RKO (cell line): ENCODE measurements at places on chromosomes 11 and 22.

- no peak for DNase-seq
These were observed 39.4 kb upstream of the TUB start for GRCh38 chr11:8041576-8041975.

DNA sequence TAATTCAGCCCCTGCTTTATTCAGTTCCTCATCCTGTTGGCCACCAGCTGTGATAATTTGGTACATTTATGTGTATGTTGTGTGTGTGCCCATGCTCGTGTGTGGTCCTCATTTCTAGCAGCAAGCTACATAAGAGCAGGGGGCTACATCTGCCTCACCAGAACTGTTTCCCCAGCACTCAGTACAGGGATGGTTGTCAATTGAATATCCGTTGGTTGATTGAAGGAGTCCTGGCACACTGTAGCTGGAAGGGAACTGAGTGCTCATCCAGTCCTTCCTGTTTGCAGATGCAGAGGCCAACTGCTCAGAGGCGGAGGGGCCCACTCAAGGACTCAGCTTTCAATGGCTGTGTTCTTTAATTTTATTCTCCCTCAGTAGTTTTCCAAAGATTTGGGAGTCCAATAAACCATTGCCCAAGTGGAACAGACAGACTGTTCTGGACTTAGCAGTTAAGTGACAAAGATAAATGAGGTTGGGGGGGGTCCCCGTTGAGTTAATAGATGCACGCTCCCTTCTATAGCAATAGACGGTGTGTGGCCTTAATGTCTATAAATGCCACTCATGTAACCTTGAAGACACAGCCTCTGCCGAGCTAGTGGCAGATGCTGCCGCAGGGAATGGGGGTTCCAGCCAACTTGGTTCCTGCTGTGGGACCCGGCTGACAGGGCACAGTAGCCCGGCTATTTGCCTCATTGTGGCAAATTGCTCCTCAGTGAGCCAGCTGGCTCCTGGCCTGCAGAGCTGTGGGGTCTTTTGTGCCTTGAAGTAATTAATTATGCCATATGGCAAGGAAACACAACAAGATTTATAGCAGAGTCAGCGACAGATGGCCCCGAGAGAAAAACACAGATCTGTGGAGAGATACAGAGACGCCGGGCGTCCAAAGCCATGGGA, 71.4 kb upstream of the GRK3 start:
- DNase-seq, result no peak

DNA sequence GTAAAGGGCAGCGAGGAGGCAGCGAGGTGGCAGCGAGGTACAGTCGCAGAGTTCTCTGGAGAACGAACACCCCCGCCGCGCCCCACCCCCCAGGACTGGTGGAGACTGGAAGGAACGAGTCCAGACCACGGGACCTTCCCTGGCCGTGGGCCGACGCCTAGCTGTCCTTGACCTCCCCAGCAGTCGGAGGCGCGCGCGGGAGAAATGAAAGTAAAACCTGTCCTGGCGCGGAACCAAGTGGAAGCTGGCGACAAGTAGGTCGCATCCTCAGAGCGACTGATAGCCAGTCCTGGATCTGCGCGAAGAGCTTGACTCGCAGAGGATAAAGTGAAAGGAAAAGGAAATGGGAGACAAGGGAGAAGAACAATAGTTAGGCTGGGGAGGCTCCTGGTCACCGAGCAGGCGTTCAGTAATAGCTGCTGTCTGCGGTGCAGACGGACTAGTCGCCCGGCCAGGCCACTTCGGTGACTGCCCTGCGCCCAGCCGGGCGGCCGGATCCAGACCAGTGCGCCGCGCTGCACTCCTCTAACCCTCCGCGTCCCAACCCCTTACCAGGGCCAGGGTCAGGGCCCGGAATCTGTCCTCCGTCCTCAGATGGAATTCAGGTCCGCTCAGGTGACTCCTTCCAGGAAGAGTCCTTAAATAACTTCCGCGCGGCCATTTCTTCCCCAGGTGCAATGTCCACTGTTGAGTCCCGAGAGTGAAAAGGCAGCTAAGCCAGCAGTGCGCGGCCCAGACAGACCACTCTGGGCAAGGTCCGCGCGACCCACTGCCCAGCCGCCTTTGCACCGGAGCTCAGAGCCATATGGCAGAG, 1.9 kb upstream of the ADM start:
- DNase-seq, result peak; percentile 83

GRCh38 chr11:62012832-62013461, 45.5 kb upstream of the FTH1 start:
- DNase-seq, result no peak

DNA sequence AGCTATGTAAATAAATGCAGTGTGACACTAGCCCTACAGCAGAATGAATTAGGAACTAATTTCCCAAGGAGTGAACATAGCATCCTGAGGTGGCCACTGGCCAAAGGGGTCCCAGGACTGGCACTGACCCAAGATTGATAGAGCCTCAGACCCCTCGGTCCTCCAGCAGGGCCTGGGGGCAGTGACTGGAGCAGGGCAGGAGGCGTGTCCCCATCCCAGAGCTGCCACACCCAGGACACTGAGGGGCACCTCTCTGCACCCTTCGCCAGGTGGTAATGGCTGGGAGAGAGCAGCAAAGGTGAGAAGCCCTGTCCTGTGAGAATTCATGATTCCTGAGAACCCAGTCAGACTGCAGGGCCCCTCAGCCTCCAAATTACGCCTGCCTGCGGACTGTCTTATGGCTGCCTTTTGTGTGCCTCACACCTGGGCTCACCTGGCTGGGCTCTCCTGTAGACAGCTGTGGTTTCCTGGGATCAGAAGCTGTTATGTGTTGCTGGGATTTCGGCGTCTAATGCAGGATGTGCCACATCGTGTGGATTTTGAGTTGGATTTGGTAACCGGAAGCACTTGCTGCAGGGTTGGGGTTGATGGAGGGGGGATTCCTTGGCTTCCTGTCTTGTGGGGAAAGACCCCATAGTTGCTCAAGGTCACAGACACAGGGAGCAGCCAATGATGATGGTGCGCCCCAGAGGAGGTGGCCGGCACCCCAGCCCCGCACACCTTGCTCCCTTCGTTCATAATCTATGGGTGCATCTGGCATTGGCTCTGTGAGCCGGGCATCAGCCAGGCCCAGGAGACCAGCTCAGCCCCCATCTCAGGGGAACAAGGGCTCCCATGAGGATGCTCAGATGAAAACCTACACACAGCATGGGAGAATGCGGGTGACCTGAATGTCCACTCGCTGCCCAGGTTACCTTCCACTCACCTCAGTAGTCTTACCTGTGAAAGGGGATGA, 582.9 kb downstream of the BRD1 start:
- DNase-seq, result no peak

GRCh38 chr11:109133159-109133558, 288.8 kb upstream of the C11orf87 start:
- no peak for DNase-seq

GRCh38 chr22:45546333-45547015, 43.8 kb downstream of the FBLN1 start:
- no peak for DNase-seq
